Muscle of leg (tissue), 16 donors: ENCODE measurements at places on chromosomes 5 and 9.
A peak's percentile ranks its signal among the peaks of the same experiment; 100 is the strongest.

- H3K4me3 ChIP-seq = no peak overlapping the region
- H3K27me3 ChIP-seq = no peaks in the 10 kb centered on the region
- DNase-seq = peak; percentile 29
- H3K4me1 ChIP-seq = no peaks in the 10 kb centered on the region
- no peak overlapping the region for H3K27ac ChIP-seq
These were observed 229.7 kb downstream of the MRPS30 start for GRCh38 chr5:45038366-45038987.

- DNase-seq = no peak
- H3K4me3 ChIP-seq = no peak overlapping the region
- H3K27me3 ChIP-seq = peaks cover 22% of the 10 kb centered on the region
- H3K4me1 ChIP-seq = peaks cover 18% of the 10 kb centered on the region
- H3K36me3 ChIP-seq = no peaks in the 10 kb centered on the region
These were observed 4.7 kb upstream of the GBGT1 start for GRCh38 chr9:133168432-133168831.

GRCh38 chr9:35844628-35845270 lies 15.7 kb downstream of the TMEM8B start:
- H3K4me3 ChIP-seq = no peak overlapping the region
- peak overlapping the region; percentile 89 for H3K27ac ChIP-seq
- peaks cover 42% of the 10 kb centered on the region for H3K4me1 ChIP-seq
- peaks cover 26% of the 10 kb centered on the region for H3K36me3 ChIP-seq

- no peaks in the 10 kb centered on the region for H3K27me3 ChIP-seq
- no peaks in the 10 kb centered on the region for H3K4me1 ChIP-seq
- H3K36me3 ChIP-seq = no peaks in the 10 kb centered on the region
- no peak for DNase-seq
- H3K27ac ChIP-seq = no peak overlapping the region
- H3K4me3 ChIP-seq = no peak overlapping the region
These were observed 348.2 kb upstream of the CCNG1 start for GRCh38 chr5:163089230-163089629.

DNA sequence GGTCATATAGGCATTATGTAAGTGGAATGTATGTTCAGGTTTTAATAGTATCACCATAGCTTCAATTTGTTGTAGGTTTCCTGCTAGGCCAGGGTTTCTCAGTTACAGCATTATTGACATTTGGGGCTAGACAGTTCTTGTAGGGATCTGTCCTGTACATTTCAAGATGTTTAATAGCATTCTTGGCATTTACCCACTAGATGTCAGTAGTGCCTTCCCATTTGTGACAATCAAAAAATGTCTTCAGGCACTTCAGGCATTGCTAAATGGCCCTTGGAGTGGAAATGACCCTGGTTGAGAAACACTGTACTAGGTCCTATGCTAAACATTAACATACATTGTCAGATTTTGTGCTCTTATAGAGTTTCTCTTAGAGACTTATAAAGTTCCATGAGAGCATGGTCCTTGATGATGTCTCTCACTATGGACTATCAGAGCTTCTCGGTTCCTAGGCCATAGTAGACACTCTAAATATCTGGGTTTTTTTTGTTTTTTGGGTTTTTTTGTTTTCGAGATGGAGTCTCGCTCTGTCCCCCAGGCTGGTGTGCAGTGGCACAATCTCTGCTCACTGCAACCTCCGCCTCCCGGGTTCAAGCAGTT lies 1.4 kb downstream of the KIF20A start:
- H3K4me3 ChIP-seq = peak overlapping the region; percentile 87
- H3K27ac ChIP-seq = no peak overlapping the region

GRCh38 chr9:100803956-100804355 lies 224.6 kb upstream of the PLPPR1 start:
- no peaks in the 10 kb centered on the region for H3K4me1 ChIP-seq
- H3K27me3 ChIP-seq = no peaks in the 10 kb centered on the region
- no peak for DNase-seq
- H3K36me3 ChIP-seq = no peaks in the 10 kb centered on the region

GRCh38 chr5:9845185-9845584 lies 215.0 kb upstream of the TAS2R1 start:
- no peaks in the 10 kb centered on the region for H3K27me3 ChIP-seq
- no peak overlapping the region for H3K27ac ChIP-seq
- no peak for DNase-seq
- no peak overlapping the region for H3K4me3 ChIP-seq
- no peaks in the 10 kb centered on the region for H3K4me1 ChIP-seq
- no peaks in the 10 kb centered on the region for H3K36me3 ChIP-seq

DNA sequence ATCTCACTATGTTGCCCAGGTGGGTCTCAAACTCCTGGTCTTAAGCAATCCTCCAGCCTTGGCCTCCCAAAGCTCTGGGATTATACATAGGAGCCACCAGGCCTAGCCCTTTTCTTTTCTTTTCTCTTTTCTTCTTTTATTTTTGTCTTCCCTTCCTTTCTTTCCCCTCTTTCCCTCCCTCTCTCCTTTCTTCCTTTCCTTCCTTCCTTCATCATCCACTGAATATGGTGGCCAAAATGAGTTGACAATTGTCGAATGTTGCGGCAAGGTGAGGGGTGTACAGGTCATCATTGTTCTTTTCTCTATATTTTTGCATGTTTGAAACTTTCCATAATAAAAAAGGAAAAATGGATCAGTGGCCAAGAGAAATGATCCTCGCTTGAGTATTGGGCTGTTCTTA lies 32.1 kb upstream of the BASP1 start:
- no peaks in the 10 kb centered on the region for H3K27me3 ChIP-seq
- peaks cover 15% of the 10 kb centered on the region for H3K4me1 ChIP-seq
- no peak for DNase-seq
- H3K27ac ChIP-seq = no peak overlapping the region
- H3K4me3 ChIP-seq = no peak overlapping the region

- no peaks in the 10 kb centered on the region for H3K36me3 ChIP-seq
- H3K4me3 ChIP-seq = no peak overlapping the region
- H3K27ac ChIP-seq = no peak overlapping the region
- peaks cover 57% of the 10 kb centered on the region for H3K27me3 ChIP-seq
- H3K4me1 ChIP-seq = peaks cover 8% of the 10 kb centered on the region
These were observed 845 bp downstream of the ADGRD2 start for GRCh38 chr9:124450931-124451661.

- H3K4me1 ChIP-seq = peaks cover 45% of the 10 kb centered on the region
- no peak overlapping the region for H3K4me3 ChIP-seq
- peak overlapping the region; percentile 77 for H3K27ac ChIP-seq
- DNase-seq = peak; percentile 42
- H3K36me3 ChIP-seq = no peaks in the 10 kb centered on the region
- no peaks in the 10 kb centered on the region for H3K27me3 ChIP-seq
These were observed 38.9 kb upstream of the DAB2IP start for GRCh38 chr9:121612511-121612998.

DNA sequence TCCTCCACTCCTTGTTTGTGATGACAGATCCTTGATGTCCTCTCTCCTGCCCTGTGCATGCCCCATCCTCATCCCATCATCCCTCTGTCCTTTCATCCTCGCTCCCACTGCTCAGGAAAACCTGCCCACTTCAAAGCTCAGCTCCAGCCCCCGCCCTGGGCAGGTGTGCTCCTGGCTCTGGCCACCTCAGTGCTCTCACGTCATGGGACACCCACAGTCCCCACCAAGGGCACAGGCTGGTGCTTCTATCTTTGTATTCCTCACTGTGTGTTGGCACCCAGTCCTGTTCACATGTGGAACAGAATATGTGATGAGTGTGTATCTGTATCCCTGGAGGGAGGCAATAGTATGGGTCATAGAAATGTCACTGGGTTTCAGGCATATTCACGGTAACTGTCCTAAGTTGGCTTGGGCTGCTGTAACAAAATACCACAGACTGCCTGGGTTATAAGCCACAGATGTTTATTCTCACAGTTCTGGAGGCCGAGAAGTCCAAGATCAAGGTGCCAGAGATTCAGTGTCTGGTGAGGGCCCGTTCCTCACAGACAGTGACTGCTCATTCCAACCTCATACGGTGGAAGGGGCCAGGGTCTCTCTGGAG lies 13.5 kb downstream of the GFPT2 start:
- no peak for DNase-seq
- no peak overlapping the region for H3K4me3 ChIP-seq
- peaks cover 21% of the 10 kb centered on the region for H3K4me1 ChIP-seq
- H3K36me3 ChIP-seq = peaks cover 17% of the 10 kb centered on the region

DNA sequence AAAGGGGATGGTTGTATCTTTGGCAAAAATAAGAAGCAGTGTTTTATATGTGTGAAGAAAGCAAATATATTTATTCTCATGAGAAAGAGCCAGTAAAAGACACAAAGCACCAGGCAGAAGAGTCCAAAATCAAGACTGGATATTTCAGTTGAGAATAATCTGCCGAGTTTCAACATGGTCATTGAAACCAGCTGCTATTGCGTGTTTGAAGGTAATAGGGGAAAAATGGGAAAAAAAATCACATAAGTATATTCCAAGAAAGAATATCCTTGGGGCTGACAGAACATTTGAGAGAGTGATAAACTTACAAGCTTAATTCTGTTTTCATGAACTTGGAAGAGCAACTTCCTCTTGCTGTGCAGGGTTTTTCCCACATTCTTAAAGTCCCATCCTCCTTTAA lies 79.9 kb downstream of the ISOC1 start:
- H3K27ac ChIP-seq = peak overlapping the region; percentile 69
- no peak overlapping the region for H3K4me3 ChIP-seq
- DNase-seq = peak; percentile 96
- H3K4me1 ChIP-seq = no peaks in the 10 kb centered on the region
- no peaks in the 10 kb centered on the region for H3K27me3 ChIP-seq

DNA sequence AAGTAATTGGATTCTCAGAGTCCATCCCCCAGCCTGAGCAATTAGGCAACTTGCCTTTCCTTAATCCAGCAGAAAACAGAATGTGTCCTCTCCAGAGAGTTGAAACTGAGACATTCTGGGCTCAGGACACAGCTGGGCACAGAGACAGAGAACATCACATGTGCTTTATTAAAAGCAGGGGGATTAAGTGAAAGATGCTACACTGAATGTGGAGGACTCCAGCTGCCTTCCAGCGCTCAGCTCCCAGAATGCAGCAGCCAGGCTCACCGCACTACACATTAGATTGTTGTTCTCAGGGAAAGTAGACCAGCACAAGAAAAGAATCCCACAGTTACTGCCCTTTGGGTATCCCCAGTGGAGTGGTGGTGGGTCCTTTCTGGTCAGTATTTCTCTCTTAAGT lies 141.6 kb upstream of the IL12B start:
- H3K4me3 ChIP-seq = no peak overlapping the region
- no peaks in the 10 kb centered on the region for H3K27me3 ChIP-seq
- no peaks in the 10 kb centered on the region for H3K36me3 ChIP-seq
- peak; percentile 97 for DNase-seq
- peaks cover 2% of the 10 kb centered on the region for H3K4me1 ChIP-seq

DNA sequence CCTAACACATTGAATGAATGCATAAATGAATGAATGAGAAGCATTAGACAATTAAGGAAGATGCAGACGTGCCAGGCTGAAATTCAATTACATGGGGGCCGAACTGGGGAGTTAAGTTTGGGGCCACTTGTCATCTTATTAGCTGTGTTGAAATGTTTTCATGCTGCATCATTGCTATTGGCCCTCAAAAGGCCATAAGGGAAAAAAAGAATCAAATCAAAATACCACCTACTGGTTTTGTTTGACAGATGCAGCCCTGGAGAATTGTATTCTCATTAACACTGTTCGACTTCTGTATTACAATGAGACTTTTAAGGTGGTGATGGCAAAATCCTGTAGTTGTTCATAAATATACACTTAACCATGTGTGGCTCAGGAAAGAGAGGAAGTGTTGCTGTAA lies 38.4 kb downstream of the UBE2QL1 start:
- H3K4me1 ChIP-seq = no peaks in the 10 kb centered on the region
- H3K4me3 ChIP-seq = no peak overlapping the region
- H3K36me3 ChIP-seq = no peaks in the 10 kb centered on the region
- H3K27me3 ChIP-seq = peaks cover 13% of the 10 kb centered on the region

- H3K27ac ChIP-seq = peak overlapping the region; percentile 37
- H3K4me1 ChIP-seq = no peaks in the 10 kb centered on the region
- peak; percentile 91 for DNase-seq
- no peaks in the 10 kb centered on the region for H3K36me3 ChIP-seq
- no peaks in the 10 kb centered on the region for H3K27me3 ChIP-seq
These were observed 146.4 kb downstream of the FBXL7 start for GRCh38 chr5:15646371-15646770.
